Dermis microvascular lymphatic vessel endothelial cell (primary cell): ENCODE measurements at places on chromosomes 3 and 15. TPM values are rescaled to one million over a fixed set of nuclear protein-coding genes. Genes with fewer than 3 reads are reported as not detected.

The GOLGA8S gene
- 0.13 TPM in 1 of 2 replicates, not detected in the other for total RNA-seq

The ZDHHC23 gene
- 10.5 and 18.0 TPM in 2 replicates for total RNA-seq

The TTLL13 gene
- total RNA-seq: under 0.01 and 0.13 TPM in 2 replicates

The CD96 gene
- not detected in 2 replicates for total RNA-seq

The INSYN1 gene
- total RNA-seq: 0.13 and 0.51 TPM in 2 replicates

The RAD51 gene
- 3.7 and 5.9 TPM in 2 replicates for total RNA-seq

The STXBP5L gene
- not detected in 2 replicates for total RNA-seq

The CISH gene
- 0.13 and 0.38 TPM in 2 replicates for total RNA-seq

The TF gene
- 0.13 TPM in 2 replicates for total RNA-seq

The INKA1 gene
- 13.6 and 15.0 TPM in 2 replicates for total RNA-seq

The ISLR2 gene
- under 0.01 and 0.25 TPM in 2 replicates for total RNA-seq

The RTP4 gene
- 1.3 and 5.2 TPM in 2 replicates for total RNA-seq

The CCRL2 gene
- 1.3 TPM in 2 replicates for total RNA-seq

The MUSTN1 gene
- total RNA-seq: 0.25 TPM in 1 of 2 replicates, not detected in the other

The AGTR1 gene
- not detected in 2 replicates for total RNA-seq
